ENCODE measurements at places on chromosomes 5 and 9.

- no peak for DNase-seq
Measured at GRCh38 chr5:171871711-171872110, 86.1 kb downstream of the SMIM23 start.

GRCh38 chr9:78325343-78325742 is 28.4 kb downstream of the PSAT1 start:
- peak; percentile 27 for DNase-seq

GRCh38 chr5:82717738-82718137 is 359.5 kb downstream of the TMEM167A start:
- DNase-seq = no peak

DNA sequence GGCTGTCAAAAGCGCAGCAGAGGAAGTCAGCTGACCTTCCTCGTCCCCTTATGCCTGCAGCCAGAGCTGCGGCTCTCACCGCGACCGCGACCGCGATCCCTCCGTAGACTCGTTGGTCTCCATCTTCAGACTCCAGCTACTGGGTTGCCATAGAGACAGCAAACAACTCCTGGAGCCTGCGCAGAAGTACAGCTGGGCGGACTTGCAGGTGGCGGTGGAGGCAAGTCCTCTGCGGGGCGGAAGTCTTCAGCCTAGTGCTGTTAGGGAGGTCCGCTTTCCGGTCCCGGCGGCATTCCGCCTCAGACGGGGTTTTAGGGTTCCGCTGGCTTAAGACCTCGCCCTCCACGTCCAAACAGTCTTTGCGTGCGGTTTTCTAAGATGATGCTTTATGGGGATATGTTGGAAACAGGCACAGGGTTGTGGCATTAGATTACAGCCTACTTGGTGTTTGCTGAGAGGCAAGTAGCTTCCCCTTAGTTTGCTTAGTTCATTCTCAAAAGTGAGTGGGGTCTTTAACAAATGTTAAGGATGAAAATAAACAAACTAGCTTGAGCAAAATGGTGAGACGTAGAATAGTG is at the start of gene SPAG8:
SPAG8 (minus strand) TSS at position 238 of the 578 bp plus-strand sequence; CDS start at position 123, 115 bp downstream.
- DNase-seq = peak; percentile 96

- DNase-seq = no peak
Measured at GRCh38 chr9:12289711-12290110, 403.5 kb upstream of the TYRP1 start.

GRCh38 chr9:211036-211435 is 3.6 kb upstream of the DOCK8 start:
- no peak for DNase-seq

GRCh38 chr9:13688990-13689600 is 409.6 kb upstream of the MPDZ start:
- no peak for DNase-seq

- no peak for DNase-seq
Measured at GRCh38 chr9:135244271-135245221, 157.1 kb downstream of the OLFM1 start.

GRCh38 chr5:31182136-31182535 is 11.3 kb upstream of the CDH6 start:
- DNase-seq = no peak

DNA sequence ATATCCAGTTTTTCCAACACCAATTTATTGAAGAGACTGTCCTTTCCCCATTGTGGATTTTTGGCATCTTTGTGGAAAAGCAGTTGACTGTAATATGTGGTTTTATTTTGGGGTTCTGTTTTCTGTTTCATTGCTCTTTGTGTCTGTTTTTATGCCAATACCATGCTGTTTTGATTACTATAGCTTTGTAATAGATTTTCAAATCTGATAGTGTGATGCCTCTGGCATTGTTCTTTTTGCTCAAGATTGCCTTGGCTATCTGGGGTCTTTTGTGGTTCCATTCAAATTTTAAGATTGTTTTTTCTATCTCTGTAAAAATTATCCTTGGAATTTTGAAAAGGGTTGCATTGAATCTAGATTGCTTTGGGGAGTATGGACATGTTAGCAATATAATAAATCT is 99.5 kb downstream of the NDUFAF2 start:
- DNase-seq = no peak

- DNase-seq = peak; percentile 49
Measured at GRCh38 chr5:68424799-68425537, 209.4 kb downstream of the PIK3R1 start.
